ENCODE measurements at places on chromosomes 3 and 15.

DNA sequence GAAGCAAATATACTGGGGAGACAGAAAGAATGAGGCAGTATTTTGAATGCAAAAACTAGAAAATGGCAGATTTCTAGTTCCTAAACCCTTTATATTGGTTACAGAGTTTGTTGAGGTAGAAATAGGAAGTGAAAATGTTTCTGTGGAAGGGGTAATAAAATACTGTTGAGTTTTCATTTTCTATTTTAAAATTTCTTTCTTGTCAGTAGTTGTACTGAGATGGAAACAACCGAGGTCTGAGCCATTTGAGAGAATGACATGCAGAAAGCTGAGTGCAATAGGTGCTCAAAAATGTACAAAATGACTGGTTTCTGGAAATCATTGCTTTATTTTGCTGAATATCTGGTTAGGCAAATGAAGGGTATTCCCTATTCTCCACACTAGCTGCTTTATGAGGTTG, 361.4 kb downstream of the CHL1 start:
- DNase-seq, result no peak

DNA sequence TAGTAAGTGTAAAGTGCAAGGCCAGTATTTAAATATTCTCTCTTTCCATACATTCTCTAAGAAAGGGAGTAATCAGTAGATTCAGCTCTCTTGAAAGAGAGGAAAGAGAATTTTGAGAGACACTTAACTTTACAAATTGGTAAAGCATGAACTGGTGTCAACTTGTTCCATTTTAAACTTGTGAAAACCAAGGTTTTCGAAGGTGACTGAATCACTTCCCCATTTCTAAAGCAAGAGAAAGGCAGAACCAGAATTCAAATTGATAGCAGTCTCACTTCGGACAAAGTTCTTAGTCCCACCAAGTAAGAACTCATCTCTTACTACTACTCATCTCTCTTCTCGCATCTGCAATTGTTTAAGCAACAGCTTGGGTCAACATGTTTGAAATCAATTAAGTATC, 22.4 kb downstream of the TJP1 start:
- no peak for DNase-seq

DNA sequence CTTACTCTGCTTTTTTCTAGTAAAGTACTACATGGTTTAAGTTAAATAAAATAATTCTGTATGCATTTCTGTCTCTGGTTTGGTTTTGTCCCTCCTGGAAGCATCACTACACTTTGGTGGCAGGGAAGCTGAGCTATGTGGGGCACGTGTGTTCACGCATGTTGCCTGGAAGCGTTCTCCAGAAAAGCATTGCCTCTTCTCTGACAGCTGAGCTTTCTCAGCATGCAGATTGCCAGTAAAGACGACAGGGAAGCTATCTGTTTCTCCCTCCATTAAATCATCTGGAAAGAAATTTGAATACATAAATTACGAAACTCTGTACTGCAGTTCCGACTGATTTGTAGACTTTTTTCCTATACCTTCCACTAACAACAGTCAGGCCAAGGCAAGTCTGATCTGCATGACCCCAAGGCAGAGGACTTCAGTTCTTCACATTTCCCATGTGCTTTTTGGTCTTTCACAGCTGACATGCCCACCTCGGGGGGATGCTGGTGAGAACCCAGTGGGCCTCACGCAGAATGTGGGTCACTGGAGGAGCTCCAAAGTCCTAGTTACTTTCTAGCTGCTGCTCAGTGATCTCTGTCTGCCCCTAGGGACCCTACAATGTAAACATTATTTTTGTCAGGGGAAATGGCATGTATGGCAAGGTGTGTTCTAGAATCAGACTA, 43.0 kb downstream of the PGPEP1L start:
- no peak for DNase-seq

DNA sequence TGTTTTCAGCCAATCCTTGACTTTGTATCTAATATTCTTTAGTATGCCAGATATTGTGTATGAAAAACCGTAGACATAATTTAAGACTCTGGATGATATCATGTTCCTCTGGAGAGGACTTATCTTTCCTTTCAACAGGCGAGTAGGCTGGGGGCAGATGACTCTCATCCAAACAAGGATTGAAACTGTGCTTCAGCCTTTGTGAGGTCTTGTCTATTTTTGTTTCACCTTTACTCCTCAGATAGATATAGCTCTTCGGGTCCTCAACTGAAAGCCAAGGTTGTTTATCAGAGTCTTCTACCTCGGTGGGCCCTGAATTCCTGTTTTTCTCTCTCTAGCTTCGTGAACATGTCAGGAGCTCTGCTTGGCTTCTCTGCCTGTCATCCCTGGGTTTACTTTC, 66.0 kb downstream of the C3orf20 start:
- DNase-seq, result no peak

DNA sequence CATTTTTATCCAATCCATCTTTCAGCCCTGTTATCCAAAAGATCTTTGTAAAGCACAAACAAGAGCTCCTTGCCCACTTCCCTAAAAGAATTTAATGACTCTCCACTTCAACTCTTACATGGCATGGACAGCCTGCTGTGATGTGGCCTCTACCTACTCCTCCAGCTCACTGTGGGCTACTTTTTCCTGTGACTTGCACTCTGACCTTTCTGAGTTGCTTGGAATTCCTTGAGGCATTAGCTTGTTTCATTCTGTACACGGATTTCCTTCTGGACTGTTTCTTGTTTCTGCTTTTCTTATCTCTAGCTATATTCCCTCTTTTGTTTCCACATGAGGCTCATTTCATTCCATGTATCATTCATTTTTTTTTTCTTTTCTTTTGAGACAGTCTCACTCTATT, 15.2 kb downstream of the QTRT2 start:
- DNase-seq, result no peak

GRCh38 chr15:29570948-29571791, 251.1 kb downstream of the TJP1 start:
- DNase-seq, result no peak

GRCh38 chr15:52109559-52110451, 2.8 kb downstream of the BCL2L10 start:
- DNase-seq, result no peak

DNA sequence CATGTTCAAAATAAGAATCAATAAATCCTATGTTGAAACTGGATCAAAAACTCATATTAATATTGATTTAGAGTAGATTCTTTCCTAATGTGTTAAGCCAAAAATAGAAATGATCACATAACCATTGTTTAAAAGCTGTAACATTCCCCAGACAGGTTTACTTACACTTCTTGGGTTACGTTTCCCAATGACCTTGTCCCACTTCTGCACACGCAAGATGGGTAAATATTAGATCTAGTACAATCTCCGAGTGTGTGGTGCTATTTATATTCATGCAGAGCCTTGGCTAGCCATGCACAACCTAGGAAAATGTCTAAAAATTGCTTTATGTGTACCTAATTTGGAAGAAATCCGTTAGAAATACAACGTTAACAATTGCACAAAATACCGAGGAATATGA, 39.6 kb downstream of the ERC2 start:
- no peak for DNase-seq

GRCh38 chr3:122094125-122094524, 39.0 kb downstream of the CD86 start:
- DNase-seq, result no peak

DNA sequence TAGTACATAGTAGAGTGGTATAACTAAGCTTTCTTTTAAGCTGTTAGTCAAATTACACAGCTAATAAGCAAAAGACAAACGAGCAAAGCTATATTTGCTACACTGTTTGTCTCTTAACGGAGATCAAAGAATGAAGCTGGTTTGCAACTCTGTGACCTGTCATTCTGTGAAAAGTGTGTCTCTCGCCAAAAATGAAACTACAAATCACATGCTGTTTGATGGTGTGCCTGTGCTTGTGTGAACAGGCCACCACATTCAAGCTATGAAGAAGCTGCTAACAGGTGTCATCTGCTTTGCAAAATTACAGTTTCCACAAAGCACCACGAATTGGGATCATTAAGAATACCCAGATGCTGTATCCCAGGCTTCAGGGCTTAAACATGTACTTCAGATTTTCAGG, 667.8 kb upstream of the NAALADL2 start:
- DNase-seq, result no peak

DNA sequence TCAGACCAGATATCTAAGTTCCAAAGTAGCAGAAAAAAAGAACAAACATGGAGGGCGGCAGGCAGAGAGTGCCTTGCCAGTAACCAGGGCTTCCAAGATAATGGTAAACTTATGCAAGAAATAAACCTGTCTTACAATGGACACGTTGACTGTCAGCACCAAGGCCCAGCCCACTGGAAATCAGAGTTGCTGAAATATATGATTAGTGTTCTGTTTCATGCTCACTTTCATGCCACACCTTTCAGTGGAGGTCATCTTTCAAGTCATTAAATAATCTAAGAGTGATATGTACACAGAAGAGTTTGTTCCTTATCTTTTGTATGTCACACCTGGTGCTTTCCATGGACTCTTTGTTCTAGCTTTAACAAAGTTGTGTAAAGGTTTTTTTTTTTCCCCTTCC, 358.1 kb downstream of the MECOM start:
- DNase-seq, result no peak

GRCh38 chr3:179196098-179196497, 47.9 kb downstream of the PIK3CA start:
- no peak for DNase-seq

GRCh38 chr15:49185473-49185872, 15.4 kb downstream of the GALK2 start:
- no peak for DNase-seq

DNA sequence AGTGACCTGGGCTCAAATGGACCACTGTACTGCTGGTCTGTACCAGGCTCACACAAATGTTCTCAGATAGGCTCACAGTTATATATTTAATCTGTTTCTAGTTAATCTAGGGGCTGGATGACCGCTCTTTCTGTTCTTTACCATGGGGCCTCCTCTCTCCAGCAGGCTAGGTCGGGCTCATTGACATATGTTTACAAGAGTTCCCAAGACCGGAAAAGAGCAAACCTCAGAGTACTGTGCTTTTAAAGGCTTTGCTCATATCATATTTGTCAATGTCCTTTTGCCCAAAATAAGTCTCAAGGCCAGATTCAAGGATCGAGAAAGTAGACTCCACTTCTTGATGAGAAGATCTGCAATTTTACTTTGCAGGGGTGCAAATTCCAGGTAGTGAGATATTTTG, 348.0 kb upstream of the EPHA6 start:
- DNase-seq, result no peak

GRCh38 chr3:178880274-178880673, 191.3 kb downstream of the ZMAT3 start:
- no peak for DNase-seq

- no peak for DNase-seq
These were observed 55.6 kb downstream of the TMEM45A start for GRCh38 chr3:100548053-100548452.

GRCh38 chr3:104510131-104510849, 856.4 kb upstream of the ALCAM start:
- DNase-seq, result no peak

GRCh38 chr3:129105862-129106261, 15.7 kb downstream of the RAB43 start:
- no peak for DNase-seq

GRCh38 chr3:149274220-149274619, 52.6 kb upstream of the CP start:
- no peak for DNase-seq

Measured in stimulated activated CD4-positive, alpha-beta T cell treated with anti-CD3 and anti-CD28 coated beads, Interleukin-4, amount 100 ng/mL, for 48 hours (primary cell).